ENCODE measurements at places on chromosomes 1 and 21.

DNA sequence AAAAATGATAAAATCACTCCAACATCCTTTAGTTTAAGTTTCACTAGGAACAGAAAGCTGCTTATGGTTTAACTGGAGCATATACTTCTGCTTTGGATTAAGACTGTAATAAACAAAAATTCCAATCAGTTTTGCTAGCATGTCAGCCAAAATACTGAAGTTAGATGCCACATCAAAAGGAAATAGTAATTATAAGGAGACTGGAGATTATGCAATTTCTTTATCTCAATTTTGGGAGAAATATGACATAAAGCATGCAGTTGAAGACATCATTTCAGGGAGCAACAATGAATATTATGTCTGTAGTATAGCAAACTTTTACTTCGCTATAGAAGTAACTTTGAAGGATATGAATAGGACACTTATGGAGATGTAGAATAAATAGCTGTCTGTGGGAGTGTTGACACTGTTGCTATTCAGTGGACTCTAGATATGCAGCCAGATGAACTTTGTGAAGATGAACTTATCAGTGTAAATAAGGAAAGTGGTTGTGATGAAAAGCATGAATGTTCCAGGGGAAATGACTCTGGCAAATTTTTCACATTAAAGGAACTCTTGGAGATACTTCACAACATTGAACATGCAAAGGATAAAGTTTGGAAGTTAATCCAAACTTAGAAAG is 107.8 kb downstream of the RABGAP1L start:
- no peak for DNase-seq

DNA sequence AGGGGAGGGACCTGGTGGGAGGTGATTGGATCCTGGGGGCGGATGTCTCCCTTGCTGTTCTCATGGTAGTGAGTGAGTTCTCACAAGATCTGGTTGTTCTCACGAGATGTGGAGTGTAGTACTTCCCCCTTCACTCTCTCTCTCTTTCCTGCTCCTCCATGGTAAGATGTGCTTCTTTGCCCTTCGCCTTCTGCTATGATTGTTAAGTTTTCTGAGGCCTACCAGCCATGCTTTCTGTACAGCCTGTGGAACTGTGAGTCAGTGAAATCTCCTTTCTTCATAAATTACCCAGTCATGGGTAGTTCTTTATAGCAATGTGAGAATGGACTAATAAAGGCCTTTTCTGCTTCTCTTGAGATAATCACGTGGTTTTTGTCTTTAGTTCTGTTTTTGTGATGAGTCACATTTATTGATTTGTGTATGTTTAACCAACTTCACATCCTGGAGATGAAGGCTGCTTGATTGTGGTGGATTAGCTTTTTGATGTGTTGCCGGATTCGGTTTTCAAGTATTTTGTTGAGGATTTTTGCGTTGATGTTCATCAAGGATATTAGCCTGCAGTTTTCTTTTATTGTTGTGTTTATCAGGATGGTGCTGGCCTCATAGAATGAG is 45.5 kb downstream of the RABGAP1L start:
- peak; percentile 67 for DNase-seq

GRCh38 chr21:37064841-37065240 is 8.0 kb downstream of the PIGP start:
- no peak for DNase-seq

GRCh38 chr1:42999308-42999707 is 40.6 kb upstream of the SLC2A1 start:
- no peak for DNase-seq

- no peak for DNase-seq
These were observed 156.7 kb downstream of the DMRTA2 start for GRCh38 chr1:50266509-50266908.

DNA sequence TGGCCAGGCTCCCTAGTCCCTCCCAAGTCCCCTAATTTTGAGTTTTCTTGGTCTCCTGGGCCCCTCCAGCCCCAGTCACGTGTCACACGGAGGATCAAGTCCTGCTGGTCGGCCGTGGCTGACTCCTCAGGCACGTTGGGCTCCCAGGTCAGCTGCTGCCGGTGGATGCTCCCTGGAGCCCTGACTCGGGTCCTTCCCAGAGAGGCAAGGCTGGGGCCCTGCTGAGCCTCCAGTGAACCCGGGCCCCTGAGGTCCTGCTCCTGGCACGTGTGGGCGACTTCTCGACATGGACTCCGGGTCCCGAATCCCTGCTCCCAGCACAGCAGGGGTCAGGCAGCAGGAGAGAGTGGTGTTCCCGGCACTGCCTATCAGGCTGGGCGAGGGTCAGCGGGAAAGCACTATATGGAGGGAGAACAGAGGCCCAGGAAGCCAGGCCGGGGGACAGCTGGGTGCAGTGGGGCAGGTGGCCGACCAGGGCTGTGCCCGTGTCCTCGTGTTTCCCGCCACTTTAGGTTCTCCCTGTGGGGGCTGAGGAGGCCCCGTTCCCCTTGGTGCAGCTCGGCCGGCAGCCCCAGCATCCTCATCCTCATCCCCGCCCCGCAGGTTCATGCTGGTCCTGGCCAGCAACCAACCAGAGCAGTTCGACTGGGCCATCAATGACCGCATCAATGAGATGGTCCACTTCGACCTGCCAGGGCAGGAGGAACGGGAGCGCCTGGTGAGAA is 13.2 kb downstream of the TMEM240 start:
- no peak for DNase-seq

DNA sequence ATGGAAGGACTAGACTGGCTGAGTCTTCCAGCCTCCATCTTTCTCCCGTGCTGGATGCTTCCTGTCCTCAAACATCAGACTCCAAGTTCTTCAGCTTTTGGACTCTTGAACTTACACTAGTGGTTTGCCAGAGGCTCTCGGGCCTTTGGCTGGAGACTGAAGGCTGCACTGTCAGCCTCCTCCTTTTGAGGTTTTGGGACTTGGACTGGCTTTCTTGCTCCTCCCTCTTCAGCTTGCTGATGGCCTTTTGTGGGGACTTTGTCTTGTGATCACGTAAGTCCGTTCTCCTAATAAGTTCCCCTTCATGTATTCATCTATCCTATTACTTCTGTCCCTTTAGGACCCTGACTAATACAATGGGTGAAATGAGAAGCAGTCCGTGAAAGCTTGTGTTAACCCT is 196.4 kb downstream of the KAZN start:
- DNase-seq, result no peak

- DNase-seq, result peak; percentile 57
These were observed 112.1 kb downstream of the HLCS start for GRCh38 chr21:36854391-36854790.

DNA sequence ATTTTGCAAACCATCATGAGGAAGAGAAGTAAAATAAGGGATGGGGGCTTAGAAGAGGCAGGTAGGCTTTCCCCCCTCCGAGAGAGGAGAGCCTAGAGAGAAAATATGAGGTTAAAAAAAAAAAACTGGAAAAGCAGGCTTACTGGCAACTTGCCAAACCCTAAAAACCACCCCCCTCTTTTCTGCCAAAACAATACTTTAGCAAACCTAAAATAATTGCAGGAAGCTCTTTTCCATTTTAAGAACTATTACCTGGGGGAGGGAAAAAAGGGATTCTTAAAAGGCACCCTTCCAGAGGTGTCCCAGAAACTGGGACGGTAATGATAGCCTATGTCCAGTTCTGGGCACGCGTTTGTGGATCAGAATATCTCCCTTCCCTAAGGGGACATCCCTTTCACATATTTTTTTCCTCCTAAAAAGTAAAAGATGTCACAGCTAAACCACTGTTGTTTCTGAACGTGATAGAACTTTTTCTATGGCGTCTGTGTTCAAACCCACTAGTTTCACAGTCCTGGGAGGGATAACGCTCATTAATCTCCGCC is 1.1 kb upstream of the NFIA start:
- DNase-seq, result no peak

GRCh38 chr1:22665752-22666151 is 12.7 kb downstream of the C1QB start:
- no peak for DNase-seq
